Choroid plexus epithelial cell (primary cell): ENCODE measurements at places on chromosomes 12 and 14.

- no peak for DNase-seq
Measured at GRCh38 chr12:50467439-50467838, 37.3 kb upstream of the DIP2B start.

DNA sequence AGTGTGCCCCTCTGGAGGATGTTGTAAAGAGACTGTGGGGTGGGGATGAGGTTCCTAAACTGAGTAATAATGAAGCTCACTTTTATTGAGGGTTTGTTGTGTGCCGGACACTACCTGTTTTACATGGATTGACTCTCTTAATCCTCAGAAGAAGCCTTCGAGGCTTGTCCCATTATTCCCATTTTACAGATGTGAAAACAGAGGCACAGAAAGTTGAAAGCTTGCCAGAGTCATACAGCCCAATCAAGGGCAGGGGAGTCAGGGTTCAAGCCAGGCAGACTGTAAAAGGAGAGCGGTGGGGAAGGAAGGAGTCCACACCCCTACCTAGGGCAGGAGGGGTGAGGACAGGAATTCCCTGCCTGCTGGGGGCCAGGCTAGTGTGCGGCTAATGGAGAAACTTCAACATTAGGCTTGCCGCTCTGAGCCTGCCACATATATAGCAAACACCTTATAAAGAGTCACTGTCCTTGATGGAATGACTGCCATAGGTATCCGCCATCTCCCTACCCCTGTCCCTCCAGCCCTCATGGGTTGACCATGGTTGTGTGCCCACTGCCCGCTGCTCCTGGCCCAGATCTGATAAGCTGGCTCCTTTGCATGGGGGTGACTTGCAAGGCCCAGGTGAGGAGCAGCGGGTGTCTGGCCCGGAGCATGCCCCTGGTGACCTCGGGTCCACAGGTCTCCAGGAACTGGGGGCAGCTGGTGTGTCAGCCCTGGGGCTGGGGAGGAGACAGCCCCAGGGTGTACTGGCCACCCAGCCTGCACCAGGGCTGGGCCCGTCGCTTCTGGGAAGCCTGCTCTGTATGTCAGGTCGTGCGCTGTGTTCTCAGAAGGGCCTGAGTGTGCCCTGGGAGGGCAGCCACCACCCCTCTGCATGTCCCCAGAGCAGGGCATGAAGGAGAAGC is 12.2 kb downstream of the ORAI1 start:
- no peak for DNase-seq

- DNase-seq = peak; percentile 44
Measured at GRCh38 chr12:89882050-89882449, 173.4 kb upstream of the ATP2B1 start.

GRCh38 chr12:102026728-102027127 is 35.1 kb downstream of the WASHC3 start:
- DNase-seq = no peak

GRCh38 chr12:110857528-110857927 is 10.7 kb downstream of the CCDC63 start:
- no peak for DNase-seq

DNA sequence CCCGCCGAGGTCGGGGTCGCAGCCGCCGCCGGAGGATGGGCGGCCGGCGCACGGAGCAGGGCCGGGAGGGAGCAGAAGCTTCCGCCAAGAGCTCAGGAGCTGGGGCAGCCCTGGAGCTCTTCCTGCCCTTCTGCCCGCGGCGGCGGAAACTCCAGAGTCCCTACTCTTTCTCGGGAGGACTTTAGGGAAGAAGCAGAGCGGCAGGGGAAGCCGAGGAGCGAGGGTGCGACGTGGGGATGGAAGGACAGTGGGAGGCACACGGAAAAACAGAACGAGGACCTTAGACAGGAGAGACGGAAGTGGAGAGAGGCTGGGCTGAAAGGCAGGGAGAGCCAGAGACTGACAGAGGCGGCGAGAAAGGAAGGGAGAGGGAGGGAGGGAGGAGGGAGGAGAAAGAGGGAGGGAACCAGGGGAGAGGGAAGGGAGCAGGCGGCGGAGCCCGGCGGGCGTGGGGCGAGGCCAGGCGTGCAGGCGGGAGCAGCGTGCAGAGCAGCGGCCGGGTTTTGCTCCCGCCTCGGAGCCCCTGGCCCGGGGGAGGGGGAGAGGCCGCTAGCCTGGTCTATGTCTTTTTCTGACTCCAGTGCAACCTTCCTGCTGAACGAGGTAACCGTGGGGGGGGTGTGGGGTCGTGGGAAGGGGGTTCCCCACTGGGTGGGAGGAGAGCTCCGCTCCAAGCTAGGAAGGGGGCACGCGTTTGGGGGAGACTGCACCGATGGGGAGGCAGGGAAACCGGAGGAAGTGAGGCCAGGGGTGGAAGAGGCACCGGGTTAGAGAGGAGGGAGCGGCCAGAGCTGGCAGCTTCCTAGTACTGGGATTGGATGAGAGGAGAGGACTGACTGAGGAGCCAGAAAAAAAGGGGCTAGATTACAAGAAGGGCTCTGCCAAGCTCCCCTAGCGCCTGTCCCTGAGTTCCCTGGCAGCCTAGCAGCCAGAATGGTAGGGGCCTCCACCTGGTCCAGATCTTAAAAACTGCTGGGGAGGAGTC is 2.9 kb upstream of the CACNB3 start:
- peak; percentile 88 for DNase-seq

GRCh38 chr12:6827982-6828780 is at the start of gene P3H3:
TSS of gene P3H3 (plus strand) at chr12:6828407. CDS start at chr12:6828441, 34 bp downstream.
- peak; percentile 39 for DNase-seq

- DNase-seq = no peak
Measured at GRCh38 chr14:50943261-50943942, 881 bp downstream of the PYGL start.

DNA sequence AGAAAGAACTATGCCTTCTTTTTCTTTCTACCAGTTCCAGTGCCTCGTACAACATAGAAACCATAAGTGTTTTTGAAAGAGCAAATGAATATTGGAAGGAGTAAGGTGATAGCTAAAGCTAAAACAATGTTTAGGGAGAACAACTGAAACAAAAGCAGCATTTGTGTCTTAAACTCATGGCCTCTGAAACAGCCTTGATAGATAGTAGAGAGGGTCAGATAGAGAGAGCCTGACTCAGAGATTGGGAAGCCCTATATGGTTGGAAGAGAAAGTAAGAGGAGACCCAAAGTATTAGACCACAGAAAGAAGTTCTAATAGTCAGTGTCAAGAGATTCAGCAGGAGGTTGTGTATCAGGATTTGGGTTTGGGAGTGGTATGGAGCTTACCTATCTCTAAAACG is 79.6 kb upstream of the IFNG-AS1 start:
- DNase-seq = no peak

GRCh38 chr14:46058964-46059563 is 592.5 kb downstream of the RPL10L start:
- DNase-seq = no peak

DNA sequence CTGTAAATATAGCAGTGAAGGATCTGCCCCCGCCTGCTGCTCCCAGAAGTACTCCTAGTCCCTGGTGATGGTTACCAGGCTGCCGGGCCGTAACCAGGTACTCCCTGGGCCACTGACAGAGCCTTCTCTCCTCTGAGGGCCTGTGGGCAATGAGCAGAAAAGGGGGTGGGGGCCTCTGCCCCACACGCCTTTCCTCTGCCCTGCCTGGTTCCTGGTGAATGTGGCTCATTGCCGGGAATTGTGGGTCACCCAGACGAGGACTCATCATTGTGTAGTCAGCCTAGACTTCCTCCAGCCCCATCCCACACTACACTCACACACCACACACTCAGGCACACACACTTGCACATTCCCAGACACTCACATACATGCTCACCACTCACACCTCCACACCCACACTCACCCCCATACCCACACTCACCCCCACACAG is 35.7 kb upstream of the ACTN1 start:
- DNase-seq = no peak

DNA sequence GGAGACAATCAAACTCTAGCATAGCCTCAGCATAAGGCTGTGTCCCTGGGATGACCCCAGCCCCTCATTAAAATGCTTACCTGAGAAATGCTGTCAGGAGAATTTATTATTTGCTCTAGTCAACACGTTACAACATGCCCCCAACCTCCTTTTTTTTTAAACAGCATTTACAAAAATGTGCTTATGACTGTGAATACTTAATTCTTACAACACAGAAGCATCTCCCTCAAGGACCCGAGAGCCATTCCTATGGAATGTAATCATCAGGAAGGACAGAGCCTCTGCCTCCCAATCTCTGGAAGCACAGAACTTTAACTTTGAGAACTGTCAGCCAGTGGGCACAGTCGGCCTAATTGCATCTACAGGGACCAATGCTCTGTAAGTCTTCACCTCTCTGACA is 136.6 kb upstream of the OVCH1 start:
- DNase-seq = peak; percentile 33

DNA sequence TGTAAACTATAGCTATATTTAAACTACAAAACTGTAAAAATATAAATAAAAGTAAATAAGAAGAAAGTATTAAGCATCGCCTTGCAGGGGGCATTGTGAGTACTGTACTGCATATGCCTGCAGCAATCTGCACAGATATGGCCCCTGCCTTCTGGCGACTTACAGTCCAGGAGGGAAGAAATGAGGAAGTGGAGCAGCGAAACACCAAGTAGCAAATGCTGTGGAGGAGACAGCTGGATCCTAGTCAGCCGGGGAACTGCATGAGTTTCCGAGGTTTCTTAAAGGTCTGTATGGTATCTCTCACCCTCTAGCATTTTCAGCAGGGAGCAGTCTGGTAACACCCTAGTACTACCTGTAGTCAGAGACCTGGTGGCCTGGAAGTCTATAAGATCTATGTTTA is 256.9 kb downstream of the CACNA1C start:
- no peak for DNase-seq

DNA sequence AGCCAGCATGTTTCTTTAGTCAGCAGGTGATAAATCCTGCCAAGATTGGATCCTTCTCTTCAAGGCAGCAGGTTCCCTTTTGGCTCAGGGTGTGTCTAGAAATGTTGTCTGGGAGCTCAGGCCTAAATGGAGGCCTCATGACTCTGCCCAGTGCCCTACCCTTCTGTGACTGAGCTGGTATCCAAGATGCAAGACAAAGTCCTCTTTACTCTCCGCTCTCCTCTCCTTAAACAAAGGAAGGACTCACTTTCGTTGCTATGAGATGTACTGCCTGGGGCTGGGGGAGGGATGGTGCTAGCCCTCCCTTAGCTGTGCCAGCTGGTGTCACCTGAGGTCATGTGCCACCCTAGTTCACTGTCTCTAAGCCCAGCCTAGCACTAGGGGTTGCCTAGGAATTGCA is 13.8 kb upstream of the TMPRSS12 start:
- DNase-seq = no peak

GRCh38 chr14:92959761-92960680 is 37.1 kb downstream of the CHGA start:
- DNase-seq = no peak

DNA sequence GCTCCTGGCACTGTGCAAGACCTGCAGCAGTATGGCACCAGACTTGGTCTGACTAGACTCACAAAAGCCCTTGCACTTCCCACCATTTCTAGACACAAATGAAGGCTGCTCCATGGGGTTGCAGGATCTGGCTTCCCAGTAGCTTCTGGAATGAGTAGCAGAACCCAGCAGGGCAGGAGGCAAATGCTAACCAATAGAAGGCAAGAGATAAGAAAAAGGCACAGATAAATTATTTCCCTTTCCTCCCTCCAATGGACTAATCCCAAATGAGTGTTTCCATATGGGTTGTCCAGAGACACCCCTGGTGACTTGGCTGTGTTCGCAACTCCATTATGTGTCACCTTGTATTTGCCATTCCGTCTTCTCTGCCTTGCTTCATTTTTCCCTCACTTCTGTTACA is 49.7 kb downstream of the KIF21A start:
- DNase-seq = no peak

DNA sequence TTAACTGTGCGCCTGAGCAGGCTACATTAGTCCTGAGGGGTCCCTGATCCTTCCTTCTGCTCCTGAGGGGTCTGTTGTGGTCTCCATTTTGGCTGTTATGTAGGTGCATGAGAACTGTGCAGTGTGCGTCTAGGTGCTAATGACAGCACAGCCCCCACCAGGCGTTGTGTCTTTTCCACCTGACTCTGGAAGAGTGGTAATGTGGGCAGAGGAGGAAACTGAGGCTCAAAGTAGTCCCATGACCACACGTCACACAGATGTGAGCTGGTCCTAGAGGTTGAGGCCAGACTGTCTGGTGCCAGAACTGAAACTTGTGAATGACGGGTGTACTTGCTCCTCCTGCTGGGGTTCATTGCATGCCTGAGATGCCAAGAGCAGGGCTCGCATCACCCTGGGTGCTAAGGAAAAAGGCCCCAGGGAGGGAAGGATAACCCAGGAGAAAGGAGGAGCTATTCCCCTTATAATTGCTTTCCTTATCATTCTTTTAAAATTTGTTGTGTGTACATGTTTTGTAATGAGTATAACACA is 111.8 kb downstream of the SLC25A47 start:
- DNase-seq = no peak

GRCh38 chr12:87363497-87364084 is 665.6 kb downstream of the C12orf50 start:
- no peak for DNase-seq

DNA sequence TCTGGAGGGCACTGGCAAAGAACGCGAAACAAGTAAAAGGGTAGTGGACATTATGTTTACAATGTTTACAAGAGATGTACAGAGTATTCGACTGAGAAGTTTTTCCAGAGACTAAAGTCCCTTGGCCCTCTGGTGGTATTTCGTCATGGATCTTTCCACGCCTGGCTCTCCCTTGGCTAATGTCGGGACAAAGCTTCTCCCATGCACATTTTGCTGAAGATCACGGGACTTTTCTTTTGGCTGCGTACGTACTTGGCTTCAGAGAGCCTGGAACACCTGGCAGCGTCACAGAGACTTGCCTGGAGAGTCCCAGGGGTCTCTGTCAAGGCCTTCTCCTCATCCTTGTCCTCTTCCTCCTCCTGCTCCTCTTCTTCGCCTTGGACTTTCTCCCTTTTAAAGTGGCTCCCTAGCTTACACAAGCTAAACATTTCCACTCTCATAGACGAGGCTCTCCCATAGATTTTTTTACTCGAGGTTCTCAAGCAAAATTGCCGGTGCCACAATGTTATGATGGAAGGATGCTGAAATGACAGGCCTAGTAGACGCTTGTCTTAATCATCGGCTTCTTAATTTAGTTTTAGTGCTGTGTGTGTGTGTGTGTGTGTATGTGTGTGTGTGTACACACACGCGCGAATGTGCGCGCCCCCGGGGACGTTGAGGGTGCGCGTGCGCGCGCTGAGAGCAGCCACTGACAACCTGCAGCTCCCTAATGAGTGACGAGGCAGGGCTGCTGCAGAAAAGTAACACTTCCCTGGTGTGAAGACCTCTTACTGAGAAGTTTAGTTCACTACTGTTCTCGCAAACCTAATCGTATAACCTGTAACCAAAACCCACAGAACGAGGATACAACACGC is 4.9 kb upstream of the FOXG1 start:
- DNase-seq = no peak

- peak; percentile 93 for DNase-seq
Measured at GRCh38 chr12:109432842-109433304, 44.2 kb downstream of the KCTD10 start.

- no peak for DNase-seq
Measured at GRCh38 chr12:9957834-9958233, 13.4 kb upstream of the CLEC12A start.
